ENCODE measurements at places on chromosomes 12 and 14.

DNA sequence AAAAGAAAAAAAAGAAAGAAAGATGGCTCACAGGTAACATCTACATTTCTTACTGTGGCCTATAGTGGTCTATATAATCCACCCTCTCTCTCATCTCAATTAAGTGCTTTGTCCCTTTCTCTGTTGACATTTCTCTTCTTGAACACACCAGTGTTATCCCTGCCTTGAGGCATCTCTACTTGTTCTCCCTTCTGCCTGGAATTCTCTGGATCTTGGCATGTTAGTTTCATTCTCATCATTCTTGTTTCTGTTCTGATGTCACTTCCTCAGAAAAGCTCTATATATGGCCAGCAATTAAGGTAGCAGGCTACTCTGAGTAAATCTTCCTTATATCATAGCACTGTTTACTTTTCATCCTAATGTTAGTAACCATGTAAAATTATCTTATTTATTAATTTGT is 155.7 kb upstream of the PDZRN4 start:
- DNase-seq, result no peak

DNA sequence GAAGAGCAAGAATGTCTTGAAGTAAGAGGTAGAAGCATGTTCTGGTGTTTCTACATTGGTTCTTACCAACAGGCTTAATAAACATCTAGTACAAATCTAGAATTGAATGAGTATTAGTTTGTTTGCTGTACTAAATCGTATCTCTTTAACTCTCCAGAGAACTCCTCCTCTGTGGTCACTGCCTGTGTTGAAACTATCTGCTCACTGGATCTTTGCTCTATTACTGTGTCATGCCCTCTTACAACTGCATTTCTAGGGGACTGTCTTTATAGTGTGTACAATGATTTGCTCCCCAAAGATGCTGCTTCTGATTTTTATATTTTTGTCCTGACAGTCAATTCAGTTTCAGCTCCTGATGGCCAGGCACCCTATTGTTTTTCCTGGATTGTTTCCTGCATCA is 50.1 kb upstream of the E2F7 start:
- no peak for DNase-seq

DNA sequence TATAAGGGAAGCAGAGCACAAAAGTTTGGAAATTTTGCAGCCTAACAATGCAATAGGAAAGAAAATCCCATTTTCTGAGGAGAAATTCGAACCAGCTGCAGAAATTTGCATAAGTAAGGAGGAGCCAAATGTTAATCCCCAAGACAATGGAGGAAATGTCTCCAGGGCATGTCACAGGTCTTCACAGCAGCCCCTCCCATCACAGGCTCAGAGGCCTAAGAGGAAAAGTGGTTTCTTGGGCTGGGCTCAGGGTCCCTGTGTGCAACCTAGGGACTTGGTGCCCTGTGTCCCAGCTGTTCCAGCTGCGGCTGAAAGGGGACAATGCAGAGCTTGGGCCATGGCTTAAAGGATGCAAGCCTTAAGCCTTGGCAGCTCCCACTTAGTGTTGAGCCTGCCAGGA is 190.0 kb downstream of the MDGA2 start:
- DNase-seq, result no peak

GRCh38 chr12:45687081-45688015 is 42.2 kb upstream of the ARID2 start:
- no peak for DNase-seq

DNA sequence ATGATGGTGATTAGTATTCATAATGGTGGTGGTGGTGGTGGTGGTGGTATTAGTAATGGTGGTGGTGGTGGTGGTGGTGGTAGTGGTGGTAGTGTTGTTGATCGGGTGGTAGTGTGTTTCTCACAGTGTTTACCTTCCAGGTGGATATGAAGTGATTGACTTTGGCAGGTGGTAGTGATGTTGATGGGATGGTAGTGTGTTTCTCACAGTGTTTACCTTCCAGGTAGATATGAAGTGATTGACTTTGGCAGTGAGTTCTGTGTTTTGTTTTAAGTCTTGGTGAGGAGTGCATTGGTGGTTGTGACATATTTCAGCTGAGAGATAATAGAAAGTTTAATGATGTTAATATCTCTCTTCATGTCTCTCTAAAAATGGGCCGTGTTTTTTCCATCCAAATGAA is 189.4 kb downstream of the TMTC2 start:
- DNase-seq, result no peak

GRCh38 chr12:95859947-95860850 is 1.4 kb downstream of the SNRPF start:
- no peak for DNase-seq

DNA sequence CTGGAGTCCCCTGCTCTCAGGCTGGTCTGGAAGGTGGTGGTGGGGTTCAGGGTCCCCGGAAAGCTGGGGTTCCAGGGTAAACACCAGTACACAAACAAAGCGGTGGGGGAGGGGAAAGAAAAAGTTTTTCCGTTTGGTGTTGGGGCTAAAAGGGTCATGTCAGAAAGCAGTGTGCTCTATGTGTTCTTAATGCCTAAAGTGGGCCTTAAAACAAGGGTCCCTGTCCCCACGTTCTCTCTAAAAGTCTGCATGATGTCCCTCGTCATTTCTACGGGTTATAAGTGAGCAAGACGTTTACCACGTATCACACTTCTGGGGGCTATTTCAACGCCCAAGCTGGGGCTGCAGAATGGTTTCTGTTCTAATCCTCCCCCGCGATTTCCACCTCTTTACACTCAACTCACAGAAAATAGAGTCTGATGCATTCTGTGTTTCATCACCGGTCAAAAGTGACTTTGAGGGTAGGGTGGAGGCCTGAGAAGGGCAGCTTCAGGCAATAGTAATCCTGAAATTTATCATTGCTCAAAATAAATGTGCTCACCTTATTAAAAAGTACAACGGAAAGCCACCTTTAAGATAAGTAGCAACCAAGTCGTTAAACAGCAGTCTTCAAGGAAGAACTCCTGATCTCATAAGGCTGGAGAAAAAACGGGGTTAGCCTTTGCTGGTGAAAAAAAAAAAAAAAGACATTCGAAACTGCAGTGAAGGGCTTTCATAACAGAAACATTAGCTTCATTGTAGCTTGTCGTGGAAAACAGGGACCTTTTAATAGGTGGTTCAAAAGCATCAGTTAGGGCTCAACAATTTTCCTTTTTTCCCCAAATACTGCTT is 63.9 kb upstream of the PTGR2 start:
- no peak for DNase-seq

DNA sequence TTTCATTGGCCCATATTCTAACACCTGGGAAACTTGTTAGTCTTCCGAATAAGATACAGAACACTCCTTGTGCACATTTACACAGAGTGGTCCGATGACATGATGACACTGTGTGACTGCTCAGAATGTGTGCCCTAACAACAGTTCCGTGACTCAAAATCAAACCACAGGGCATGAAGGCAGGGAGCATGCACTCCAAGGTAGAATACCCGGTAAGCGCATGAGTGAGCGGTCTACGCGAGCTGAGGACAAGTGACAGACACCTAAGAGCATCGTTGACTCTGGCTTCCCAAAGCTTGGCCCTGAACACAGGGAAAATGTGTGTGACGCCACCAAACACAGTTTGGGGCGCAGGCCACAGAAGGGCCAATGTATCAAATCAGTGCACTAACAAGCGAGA is 18.6 kb downstream of the CLIP1 start:
- DNase-seq, result no peak

GRCh38 chr14:105482486-105483110 is 4.1 kb upstream of the CRIP1 start:
- no peak for DNase-seq

GRCh38 chr12:25962932-25963525 is 4.5 kb downstream of the RASSF8 start:
- no peak for DNase-seq

DNA sequence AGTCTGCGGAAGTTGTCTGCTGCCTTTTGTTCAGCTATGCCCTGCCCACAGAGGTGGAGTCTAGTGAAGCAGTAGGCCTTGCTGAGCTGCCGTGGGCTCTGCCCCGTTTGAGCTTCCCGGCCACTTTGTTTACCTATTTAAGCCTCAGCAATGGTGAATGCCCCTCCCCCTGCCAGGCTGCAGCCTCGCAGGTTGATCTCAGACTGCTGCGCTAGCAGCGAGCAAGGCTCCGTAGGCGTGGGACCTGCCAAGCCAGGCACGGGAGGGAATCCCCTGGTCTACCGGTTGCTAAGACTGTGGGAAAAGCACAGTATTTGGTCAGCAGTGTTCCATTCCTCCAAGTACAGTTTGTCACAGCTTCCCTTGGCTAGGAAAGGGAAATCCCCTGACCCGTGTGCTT is 143.6 kb downstream of the DYRK2 start:
- DNase-seq, result no peak

- no peak for DNase-seq
These were observed 44.7 kb upstream of the SINHCAF start for GRCh38 chr12:31370531-31371255.

DNA sequence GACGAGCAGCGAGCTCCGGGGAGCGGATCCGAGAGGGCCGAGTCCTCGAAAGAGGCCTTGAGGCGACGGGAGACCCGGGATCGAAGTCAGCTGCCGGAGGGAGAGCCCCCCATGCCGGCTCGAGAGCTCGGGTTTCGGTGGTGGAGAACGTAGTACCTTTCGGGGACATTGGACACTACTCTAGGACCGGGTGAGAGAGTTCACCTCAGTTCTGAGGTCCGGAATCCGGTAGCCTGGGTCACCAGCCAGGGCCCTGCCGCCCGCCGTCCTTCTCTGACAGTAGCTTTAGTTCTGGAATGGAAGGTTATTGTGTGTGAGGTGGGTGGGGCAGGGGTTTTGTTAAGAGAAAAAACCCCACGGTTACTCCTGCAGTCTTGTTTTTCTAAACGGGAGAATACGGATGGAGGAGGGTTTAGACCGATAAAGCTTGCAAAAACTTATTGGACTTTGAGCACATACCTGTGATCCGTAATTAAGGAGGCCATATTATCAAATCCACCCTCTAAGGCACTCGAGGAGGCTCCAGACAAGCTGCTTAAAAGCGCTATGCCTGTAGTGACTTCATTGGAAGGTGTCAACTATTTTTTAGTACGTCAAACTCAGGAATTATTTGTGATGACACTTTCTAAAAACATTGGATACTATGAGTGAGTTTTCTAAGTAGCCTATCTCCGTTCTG is 765 bp downstream of the SCYL2 start:
- DNase-seq, result no peak

- DNase-seq, result no peak
These were observed 23.8 kb upstream of the PPP1CC start for GRCh38 chr12:110766311-110767154.

DNA sequence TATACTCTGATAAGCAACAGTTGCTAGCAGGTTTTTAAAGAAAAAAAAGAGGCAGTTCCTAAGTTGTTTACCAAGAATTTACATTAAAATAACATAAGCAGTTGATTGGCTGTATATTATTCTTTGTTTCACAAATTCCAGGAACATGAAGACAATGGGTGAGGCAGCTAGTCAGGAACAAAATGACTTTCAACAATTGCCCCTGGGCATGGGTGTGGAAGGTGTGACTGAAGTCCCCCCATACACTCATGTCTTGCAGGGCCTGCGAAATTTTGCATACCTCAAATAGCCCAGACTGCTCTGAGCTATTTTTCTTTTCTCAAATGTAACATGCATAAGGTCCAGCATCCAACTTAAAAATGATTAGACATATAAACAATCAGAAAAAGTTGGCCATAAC is 267.2 kb upstream of the DIO3 start:
- DNase-seq, result no peak

- DNase-seq, result no peak
These were observed 77.4 kb downstream of the AACS start for GRCh38 chr12:125142601-125143000.

DNA sequence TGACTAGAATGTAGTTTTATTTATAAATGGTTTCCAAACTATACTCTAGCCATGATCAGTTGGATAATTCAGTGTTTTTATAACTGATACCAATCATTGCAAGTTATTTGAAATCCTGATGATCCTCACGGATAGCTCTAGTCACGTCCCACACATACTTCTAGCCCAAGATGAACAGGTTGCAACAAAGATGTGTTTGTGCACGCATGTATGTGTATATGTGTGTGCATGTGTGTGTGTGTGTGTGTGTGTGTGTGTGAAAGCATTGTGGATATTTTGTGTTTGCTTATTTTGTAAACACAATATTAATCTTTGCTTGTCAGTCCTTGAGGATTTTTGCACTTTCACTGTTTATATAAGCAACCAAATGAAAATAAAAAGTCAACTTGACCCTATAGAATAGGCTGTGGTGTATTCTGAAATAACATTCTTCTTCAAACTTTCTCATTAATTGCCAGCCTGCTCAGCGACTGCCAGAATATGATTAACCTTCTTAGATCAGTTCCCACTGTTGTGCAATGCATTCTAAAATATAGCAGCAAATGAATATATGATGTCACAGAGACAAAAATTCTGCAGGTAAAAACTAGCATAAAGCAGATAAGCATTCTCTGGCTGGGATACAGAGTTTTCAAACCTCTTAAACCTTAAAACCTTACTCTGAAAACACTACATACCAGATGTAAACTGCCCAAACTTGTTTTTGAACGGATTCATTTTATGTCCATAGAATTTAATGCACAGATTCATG is 48.8 kb upstream of the HIF1A start:
- DNase-seq, result no peak

GRCh38 chr12:46005151-46005797 is 14.9 kb upstream of the SCAF11 start:
- no peak for DNase-seq

DNA sequence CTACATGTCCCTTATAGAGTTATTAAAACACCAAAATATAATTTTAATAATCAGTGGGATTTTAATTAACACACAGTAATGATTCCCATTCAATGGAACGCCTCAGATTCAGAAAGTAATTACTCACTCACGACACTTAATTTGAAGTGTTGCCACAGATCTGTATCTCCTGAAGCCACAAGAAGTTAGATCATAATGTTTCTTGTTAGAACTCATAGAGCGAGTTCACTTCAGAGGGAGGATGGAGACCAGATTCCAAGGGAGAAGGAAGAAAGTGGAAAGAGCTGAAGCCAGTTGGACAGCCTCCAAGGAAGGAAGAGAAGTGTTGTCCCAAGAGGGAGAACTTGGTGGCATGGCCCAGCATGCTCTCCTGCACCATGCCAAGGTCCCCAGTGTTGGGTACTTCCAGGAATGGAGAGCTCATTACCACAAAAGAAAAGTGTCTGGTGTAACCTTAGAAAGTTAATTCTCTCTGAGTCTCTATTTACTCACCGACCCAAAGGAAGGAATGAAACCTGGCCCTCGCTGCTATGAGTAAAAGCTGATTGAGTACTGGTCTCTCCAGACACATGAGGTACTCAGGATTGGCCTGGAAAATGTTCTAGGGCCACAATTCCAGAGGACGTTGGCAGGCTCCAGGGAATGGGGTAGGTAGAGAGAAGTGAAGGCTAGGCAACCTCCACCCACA is 305.4 kb downstream of the BCL11B start:
- no peak for DNase-seq

- DNase-seq, result no peak
These were observed 15.2 kb upstream of the ACTR6 start for GRCh38 chr12:100185361-100185894.

GRCh38 chr12:87796961-87797516 is 232.2 kb downstream of the C12orf50 start:
- no peak for DNase-seq

- DNase-seq, result no peak
These were observed 1.8 kb downstream of the B3GNT4 start for GRCh38 chr12:122205053-122205925.

- no peak for DNase-seq
These were observed 3.1 kb downstream of the C14orf39 start for GRCh38 chr14:60482743-60483142.

Data from cortex of kidney (tissue), 1 donor.